ENCODE measurements at places on chromosomes 13 and 19.

- DNase-seq: no peak
Measured at GRCh38 chr19:8680676-8681344, 17.8 kb downstream of the ACTL9 start.

DNA sequence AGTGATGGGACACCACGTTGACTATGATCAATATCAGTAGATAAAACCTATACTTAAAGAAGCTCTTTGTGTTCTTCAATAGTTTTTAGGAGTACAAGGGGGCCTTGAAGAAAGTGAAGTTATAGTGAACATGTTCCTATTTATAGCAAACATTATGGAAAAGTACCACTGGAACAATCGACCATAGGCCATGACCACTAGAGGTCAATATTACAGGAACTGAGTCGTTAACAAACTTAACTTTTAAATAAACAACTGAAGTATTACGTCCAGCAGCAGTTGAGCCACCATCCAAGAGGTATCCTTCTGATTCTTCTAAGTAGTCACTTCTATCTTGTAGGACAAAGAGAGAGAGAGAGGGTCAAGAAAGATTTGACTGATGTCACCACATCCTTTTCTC, 391.0 kb upstream of the SLITRK5 start:
- DNase-seq: no peak

- DNase-seq: peak; percentile 81
Measured at GRCh38 chr19:34837262-34837661, 64.2 kb upstream of the ZNF599 start.

GRCh38 chr19:49712397-49712859, 21.5 kb downstream of the CPT1C start:
- peak; percentile 77 for DNase-seq

GRCh38 chr13:31835932-31836331, 96.6 kb downstream of the RXFP2 start:
- DNase-seq: no peak

DNA sequence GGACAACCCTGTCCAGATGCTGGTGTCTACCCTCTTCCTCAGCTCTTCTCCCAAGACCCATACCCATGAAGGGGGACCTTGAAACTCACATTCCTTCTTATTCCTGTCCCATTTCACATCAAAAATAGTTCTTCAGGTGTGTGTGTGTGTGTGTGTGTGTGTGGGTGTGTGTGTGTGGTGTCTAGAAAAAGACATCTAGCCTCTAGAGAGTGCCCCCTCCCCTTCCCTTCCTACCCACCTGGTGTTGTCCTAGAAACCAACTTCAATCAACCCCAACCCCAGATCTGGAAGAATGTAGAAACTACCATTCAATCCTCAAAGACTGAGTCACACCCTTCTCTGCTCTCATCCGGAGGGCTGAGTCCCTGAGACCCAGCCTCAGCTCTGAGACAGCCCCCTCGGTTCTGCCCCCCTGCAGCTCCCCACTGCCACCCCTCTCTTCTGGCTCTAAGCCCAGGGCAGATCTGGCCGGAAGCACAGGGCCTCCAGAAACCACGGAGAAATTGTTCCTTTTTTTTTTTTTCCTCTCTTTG, 3.5 kb downstream of the KCNN4 start:
- no peak for DNase-seq

DNA sequence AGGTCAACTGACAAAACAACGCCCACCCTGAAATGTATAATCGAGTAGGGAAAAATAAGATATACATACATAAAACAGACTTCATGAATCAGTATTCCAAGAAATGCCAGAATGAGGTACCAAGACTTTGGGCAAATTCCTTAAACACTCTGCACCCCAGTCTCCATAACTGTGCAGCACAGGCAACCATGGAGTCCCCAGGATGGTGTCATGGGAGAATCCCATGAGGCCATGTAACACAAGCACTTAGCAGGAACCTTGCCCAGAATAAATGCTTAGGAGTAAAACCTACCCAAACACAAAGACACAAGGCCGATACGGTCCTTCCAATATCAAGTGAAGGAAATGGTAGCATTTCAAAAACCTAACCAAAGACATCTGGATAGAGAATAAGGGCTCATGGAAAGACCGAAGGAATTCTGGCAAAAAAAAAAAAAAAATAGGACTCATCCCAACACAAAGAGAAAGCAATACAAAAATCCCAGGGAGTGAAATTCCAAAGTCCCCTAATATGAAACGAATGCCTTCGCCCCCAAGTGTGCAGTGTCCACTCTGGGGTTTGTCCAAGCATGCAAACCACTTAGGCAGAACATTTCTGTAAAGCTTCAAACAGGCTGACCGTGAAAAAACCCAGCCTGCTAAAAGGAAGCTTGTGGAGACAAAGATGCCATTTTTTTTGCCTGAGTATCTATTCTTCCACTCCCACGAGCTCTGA, 11.1 kb downstream of the ZC3H4 start:
- DNase-seq: no peak

DNA sequence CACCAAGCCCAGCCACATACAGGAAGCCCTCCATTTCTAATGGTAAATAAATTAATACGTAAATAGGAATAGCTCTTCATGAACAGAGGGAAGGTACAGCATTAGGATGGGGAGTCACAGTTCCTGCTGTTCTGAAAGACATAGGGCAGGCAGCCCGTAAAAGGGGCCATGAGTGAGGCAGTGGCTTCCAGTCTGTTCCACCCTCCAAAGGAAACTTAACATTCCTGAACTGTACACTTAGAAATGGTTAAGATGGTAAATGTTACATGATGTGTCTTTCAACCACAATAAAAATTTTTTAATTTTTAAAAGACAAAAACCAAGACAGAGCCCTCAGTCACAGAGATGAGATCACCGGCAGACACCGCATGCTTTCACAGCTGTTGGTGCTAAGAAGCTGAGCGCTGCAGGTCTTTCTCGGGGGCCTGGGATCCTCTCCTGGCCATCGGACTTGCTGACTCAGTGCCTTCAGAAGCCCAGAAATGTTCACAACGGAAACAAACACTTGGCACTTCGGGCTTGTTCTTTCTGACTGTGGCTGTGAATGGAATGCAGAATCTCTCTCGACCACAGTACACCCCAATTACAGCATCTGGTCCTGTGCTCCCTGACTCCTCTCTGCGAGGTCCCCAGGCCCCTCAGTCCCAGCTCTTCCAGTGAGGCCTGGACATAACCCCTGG, 36.4 kb downstream of the EPS15L1 start:
- no peak for DNase-seq

GRCh38 chr19:35991731-35992450, 3.1 kb upstream of the SDHAF1 start:
- no peak for DNase-seq

GRCh38 chr13:31611214-31611613, 128.1 kb upstream of the RXFP2 start:
- no peak for DNase-seq

GRCh38 chr13:20157151-20157796, 3.6 kb downstream of the GJA3 start:
- no peak for DNase-seq

DNA sequence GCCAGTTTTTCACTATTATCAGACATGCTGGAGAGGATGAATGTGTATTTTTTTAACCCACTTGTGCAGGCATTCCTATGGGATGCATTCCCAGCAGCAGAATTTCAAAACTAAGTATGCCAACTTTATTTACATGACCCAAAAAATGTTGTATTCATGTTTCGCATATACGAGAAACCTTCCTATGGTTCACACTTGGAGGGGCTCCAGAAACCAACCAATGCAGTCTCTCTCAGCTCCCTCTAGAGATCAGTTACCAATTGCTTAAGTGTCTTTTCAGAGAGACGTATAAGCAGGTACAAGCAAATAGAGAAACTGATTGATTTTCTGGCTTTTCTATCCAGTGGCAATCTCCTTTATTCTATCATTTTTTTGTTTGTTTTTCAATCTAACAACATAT, 5.5 kb upstream of the PTOV1 start:
- no peak for DNase-seq

DNA sequence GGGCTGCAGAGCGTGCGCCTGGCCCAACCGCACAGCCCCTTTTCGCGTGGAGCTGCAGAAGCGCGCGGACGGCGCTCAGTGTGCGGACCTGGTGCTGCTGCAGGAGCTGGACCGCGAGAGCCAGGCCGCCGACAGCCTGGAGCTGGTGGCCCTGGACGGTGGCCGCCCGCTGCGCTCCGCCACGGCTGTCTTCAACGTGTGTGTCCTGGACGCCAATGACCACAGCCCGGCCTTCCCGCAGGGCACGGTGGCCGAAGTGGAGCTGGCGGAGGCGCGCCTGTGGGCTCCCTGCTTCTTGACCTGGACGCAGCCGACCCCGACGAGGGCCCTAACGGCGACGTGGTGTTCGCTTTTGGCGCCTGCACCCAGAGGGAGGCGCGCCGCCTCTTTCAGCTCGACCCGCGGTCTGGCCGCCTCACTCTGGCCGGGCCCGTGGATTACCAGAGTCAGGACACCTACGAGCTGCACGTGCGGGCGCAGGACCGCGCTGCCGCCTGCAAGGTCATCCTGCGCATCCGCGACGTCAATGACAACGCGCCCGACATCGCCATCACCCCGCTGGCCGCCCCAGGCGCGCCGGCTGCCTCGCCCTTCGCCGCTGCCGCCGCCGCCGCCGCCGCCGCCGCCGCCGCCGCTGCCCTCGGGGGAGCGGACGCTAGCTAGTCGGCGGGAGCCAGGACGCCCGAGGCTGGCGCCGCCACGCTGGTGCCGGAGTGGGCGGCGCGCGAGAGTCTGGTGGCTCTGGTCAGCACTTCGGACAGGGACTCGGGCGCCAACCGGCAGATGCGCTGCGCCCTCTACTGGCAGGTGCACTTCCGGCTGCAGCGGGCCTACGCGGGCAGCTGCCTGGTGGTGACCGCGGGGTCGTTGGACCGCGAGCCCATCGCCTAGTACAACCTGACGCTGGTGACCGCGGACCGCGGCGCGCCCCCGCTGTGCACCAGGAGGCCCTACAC, 172.2 kb downstream of the OLFM4 start:
- DNase-seq: peak; percentile 64

- DNase-seq: no peak
Measured at GRCh38 chr13:113116871-113117271, 5.7 kb upstream of the F10 start.

DNA sequence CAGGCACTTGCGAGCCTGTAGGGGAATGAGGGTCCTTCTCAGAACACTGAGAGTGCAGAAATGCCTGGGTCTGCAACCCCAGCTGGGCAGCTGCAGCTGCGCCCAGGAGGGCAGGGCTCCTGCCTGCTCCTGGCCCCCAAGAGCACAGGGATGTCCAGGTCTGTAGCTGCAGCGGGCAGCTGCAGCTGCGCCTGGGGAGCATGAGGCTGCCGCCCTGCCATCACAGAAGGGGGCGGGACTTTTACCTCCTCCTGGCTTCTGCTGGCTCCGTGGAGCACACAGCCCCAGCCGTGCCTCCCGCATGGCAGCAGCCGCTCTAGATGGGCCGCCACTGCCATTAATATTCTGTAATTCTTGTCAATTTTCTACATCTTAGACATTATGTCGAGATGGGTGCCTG, 17.8 kb downstream of the CPB2 start:
- no peak for DNase-seq

- no peak for DNase-seq
Measured at GRCh38 chr13:75440100-75440499, 41.9 kb downstream of the TBC1D4 start.

- no peak for DNase-seq
Measured at GRCh38 chr13:43111559-43112400, 88.4 kb downstream of the DNAJC15 start.

Measured in Right ventricle myocardium superior (tissue), 1 donor.